Smooth muscle cell of trachea (primary cell): ENCODE measurements at places on chromosomes 7 and 10. TPM values are rescaled to one million over a fixed set of nuclear protein-coding genes. Genes with fewer than 3 reads are reported as not detected.

ADCK2 gene
- 21.5 and 31.8 TPM in 2 replicates for total RNA-seq

JCAD gene
- 2.0 and 8.9 TPM in 2 replicates for total RNA-seq

CHST3 gene
- total RNA-seq = 15.4 and 26.3 TPM in 2 replicates

AKR1B15 gene
- total RNA-seq = under 0.01 TPM in 1 of 2 replicates, not detected in the other

COL13A1 gene
- 17.2 and 21.5 TPM in 2 replicates for total RNA-seq

AOAH gene
- not detected in 2 replicates for total RNA-seq

SYCE1 gene
- total RNA-seq = 0.33 TPM in 1 of 2 replicates, not detected in the other

TUBB8 gene
- total RNA-seq = 0.15 TPM in 1 of 2 replicates, not detected in the other

MPLKIP gene
- 17.2 and 17.3 TPM in 2 replicates for total RNA-seq

GARIN1A gene
- total RNA-seq = 1.5 TPM in 2 replicates

LEP gene
- not detected in 2 replicates for total RNA-seq

PDZD7 gene
- total RNA-seq = 1.6 and 2.5 TPM in 2 replicates

UNCX gene
- not detected in 2 replicates for total RNA-seq

DDC gene
- total RNA-seq = not detected in 2 replicates

HSPA12A gene
- total RNA-seq = 9.0 and 11.4 TPM in 2 replicates

CHN2 gene
- 0.17 and 0.29 TPM in 2 replicates for total RNA-seq

EVX1 gene
- total RNA-seq = not detected in 2 replicates

CFAP70 gene
- total RNA-seq = 0.87 and 1.7 TPM in 2 replicates

ITIH2 gene
- not detected in 2 replicates for total RNA-seq

MSMB gene
- total RNA-seq = not detected in 2 replicates

MASTL gene
- 6.9 and 21.2 TPM in 2 replicates for total RNA-seq

CHAT gene
- total RNA-seq = not detected in 2 replicates

INSYN2A gene
- 0.73 and 2.6 TPM in 2 replicates for total RNA-seq

PRR15 gene
- total RNA-seq = not detected in 2 replicates

CDCA7L gene
- total RNA-seq = 26.0 and 37.2 TPM in 2 replicates

HYCC1 gene
- 107 and 163 TPM in 2 replicates for total RNA-seq

SYT15B gene
- not detected in 2 replicates for total RNA-seq

FOXI2 gene
- not detected in 2 replicates for total RNA-seq

SEMA3C gene
- total RNA-seq = 156 and 163 TPM in 2 replicates

CYP2C19 gene
- total RNA-seq = not detected in 2 replicates

PROSER2 gene
- total RNA-seq = 2.0 and 5.8 TPM in 2 replicates

NEBL gene
- 0.15 and 0.17 TPM in 2 replicates for total RNA-seq

FAM131B gene
- 3.9 and 13.2 TPM in 2 replicates for total RNA-seq

AUTS2 gene
- 3.5 and 5.1 TPM in 2 replicates for total RNA-seq

MBL2 gene
- not detected in 2 replicates for total RNA-seq

NME8 gene
- total RNA-seq = not detected in 2 replicates

CPA5 gene
- 0.17 TPM in 1 of 2 replicates, not detected in the other for total RNA-seq

CDC14C gene
- 0.15 and 0.17 TPM in 2 replicates for total RNA-seq
